ENCODE measurements at places on chromosomes 1 and 21.

GRCh38 chr1:223659711-223660110 lies 5.8 kb downstream of the CAPN8 start:
- DNase-seq = no peak

- DNase-seq = no peak
Observed at GRCh38 chr1:82634266-82634665, 833.5 kb downstream of the ADGRL2 start.

- no peak for DNase-seq
Observed at GRCh38 chr1:185409763-185410528, 92.9 kb upstream of the IVNS1ABP start.

DNA sequence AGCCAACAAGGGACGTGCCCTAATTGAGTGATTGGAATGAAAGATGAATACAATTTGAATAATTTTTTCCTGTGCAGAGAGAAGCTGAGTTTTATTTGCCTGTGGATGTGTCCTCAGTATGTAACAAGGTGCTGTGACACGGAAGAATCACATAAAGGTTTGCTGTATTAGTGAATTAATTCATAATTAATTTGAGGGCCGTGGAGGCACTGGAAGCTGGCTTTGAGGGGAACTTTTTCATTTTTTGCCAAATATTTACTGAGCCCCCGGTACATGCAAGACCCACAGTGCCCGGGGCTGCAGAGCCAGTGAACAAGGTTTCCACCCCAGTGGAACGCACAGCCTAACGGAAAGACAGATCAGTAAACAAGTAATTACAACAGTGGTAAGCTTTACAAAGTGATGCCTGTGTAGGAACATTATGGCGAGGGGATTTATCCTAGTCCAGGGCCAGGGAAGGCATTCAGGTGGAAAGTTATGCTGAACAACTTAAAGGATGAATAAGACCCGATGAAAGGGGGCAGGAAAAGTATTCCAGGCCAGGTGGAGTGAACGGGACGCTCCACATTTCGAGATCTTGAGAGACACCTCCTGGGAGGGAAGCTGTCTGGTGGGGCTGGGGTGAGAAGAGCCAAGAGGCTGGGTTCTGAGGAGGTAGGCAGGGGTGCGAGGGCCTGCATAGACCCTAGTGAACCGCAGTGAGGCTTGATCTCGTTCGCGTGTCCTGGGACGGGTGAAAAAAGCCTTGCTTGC lies 773 bp upstream of the RCC2 start:
- DNase-seq = no peak

DNA sequence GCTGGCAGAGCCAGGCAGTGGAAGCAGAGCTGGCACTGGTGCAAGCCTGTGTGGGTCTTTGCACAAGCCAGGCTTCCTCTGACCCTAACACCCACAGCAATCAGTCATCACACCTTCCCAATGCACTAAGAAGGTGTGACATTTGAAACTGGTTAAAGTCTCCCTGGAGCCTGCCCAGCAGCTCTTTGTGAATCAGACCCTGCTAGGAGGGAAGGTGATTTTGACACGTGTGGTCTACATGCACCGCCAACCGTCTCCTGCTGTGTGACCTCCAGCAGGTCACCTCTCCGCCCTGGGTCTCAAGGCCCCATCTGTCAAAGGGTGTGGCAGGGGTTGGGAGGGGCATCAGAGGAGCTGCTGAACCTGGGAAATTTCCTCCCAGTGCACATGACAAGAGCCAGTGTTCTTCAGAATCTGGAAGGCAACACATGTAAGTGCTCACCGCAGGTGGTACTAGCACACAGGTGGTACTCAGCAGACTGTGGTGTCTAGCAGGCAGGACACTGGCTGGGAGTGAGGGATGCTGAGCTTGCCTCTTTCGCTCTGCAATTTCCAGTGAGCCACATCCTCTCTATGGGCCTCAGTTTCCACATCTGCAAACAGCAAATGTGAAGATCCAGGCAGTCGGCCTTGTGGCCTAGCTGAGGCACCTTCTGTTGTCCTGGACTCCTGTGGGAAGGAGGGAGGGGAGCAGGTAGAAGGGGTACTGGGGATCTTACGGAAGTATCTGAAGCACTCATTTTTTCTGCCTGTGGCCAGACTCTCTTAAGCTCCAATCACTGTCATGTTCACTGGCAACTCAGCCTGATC lies 123.2 kb downstream of the DMRTB1 start:
- DNase-seq = no peak

DNA sequence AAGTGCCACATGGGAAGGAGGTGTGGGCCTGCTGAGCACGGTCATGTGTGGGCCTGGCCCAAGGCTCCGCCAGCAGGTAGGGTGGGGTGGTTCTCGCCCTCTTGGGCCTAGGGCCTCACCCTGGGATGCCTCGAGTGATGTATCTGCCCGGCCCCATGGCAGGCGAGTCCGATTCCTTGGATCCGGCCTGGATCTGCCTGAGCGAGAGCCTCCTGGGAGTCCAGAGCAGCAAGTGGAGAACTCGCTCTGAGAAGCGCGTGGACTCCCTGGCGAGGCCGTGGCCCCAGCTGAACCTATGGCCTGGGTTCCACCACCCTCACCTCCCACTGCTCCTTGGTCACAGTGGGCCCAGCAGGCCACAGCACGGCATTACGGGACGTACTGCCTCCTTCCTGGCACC lies 8.2 kb upstream of the TTC34 start:
- DNase-seq = no peak

GRCh38 chr1:197312163-197312562 lies 44.1 kb downstream of the CRB1 start:
- DNase-seq = no peak

DNA sequence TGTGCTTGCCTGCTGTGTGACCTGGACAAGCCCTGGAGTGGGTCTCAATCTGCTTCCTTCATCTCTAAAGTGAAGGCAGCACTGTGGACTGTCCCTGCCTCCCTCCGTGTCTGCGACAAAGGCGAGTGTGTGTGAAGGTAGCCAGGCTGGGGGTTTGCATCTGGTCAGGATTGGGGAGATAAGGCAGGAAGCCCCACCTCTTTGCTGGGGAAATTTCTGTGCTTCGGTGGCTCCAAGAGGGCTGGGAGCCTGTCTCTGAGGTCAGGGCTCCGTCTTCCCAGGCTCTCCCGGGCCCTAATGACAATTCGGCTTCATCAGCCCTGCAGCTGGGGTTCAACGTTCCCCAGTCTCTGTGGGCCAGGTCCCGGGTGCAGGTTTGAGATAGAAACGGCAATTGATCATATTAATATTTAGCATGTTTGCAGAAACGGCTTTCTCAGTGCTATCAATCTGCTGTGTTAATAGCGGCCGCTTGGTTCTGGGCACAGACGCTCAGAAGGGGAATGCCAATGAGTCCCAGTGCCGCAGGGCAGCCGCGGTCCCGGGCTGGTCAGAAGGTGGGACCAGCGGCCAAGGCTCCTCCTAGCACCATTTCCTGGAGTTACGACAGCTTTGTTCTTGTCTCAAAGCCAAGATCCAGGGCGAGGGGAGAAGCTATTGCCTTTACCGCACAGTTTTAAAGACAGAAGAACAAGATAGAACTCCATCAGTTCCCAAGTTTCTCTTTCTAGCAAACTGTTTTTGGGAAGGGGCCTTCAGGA lies 105.7 kb downstream of the PRDM16 start:
- no peak for DNase-seq

DNA sequence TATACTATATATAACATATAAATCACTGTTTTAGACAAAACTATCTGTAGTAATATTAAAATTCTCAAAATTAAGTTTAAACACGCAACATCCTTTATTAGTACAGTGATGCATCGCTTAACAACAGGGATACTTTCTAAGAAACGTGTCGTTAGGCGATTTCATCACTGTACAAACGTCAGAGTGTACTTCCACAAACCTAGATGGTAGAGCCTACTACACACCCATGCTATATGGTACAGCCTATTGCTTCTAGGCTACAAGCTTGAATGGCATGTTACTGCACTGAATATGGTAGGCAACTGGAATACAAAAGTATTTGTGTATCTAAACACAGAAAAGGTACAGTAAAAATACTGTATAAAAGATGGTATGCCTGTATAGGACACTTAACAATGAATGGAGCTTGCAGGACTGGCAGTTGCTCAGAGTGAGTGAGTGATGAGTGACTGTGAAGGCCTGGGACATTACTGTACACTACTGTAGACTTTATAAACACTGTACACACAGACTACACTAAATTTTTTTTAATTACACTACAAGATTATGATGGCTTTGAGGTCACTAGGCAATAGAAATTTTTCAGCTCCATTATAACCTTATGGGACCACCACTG lies 10.5 kb downstream of the FOXJ3 start:
- no peak for DNase-seq

GRCh38 chr1:38126970-38127369 lies 80.4 kb upstream of the POU3F1 start:
- no peak for DNase-seq

- no peak for DNase-seq
Observed at GRCh38 chr1:9093581-9093980, 24.1 kb upstream of the SLC2A5 start.

DNA sequence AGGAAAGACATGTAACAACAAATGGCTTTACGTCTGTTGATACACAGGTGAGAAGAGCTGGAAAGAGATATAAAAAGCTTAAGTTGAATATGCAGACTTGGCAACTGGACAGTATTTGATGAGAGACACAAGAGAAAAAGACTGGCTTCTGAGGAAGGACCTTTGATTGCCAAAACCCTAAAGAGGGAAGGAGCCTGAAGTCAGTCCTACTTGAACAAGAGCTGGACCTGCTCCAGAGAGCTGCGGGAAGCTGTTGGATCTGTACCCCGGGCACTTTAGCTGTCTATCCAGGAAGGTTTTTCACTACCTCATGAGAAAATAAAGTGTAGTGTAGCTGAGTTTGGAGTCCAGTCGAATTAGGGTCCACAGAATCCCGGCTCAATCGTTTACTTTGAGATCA lies 25.3 kb upstream of the LRRC8B start:
- DNase-seq = no peak

- no peak for DNase-seq
Observed at GRCh38 chr1:119984771-119985170, 84.7 kb downstream of the NOTCH2 start.

GRCh38 chr1:55974714-55975441 lies 604.5 kb downstream of the PLPP3 start:
- DNase-seq = no peak

GRCh38 chr1:31782421-31783410 lies 18.6 kb upstream of the ADGRB2 start:
- DNase-seq = no peak

DNA sequence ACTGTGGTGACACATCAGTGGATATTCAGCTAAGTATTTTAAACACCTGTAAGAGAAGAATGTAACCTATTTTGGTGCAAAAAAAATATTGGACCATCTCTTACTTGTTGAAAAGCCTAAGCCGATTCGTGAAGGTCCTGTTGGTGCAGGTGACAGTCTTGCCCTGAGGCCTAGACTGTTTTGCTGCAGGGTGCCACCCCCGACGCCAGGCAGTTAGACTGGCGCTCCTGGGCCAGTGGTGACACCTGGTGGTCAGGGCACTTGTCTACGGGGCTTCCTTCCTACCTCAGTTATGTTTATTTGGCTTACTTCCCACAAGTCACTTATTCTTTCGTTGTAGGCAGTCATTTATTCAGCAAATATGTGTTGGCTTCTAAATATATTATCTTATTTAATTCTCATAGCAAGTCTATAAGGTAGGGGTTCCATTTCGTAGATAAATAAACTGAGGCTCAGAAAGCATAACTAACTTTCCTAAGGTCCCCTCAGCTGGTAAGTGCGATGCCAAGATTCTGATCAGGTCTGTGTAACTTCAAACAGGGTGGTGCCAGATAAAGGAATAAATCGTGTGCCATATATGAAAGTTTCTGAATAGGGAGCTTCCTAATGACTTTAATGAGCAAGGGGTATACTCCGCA lies 1.9 kb downstream of the EEIG2 start:
- no peak for DNase-seq

DNA sequence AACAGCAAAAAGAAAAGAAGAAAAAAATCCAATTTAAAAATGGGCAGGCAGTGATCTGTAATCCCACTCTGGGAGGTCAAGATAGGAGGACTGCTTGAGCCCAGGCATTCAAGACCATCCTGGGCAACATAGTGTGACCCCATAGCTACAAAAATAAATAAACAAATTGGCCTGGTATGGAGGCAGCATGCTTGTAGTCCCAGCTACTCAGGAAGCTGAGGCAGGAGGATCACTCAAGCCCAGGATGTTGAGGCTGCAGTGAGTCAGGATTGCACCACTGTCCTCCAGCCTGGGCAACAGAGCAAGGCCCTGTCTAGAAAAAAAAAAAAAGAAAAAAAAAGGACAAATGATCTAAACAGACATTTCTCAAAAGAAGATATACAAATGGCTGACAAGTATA lies 99.6 kb downstream of the EIF4G3 start:
- no peak for DNase-seq

DNA sequence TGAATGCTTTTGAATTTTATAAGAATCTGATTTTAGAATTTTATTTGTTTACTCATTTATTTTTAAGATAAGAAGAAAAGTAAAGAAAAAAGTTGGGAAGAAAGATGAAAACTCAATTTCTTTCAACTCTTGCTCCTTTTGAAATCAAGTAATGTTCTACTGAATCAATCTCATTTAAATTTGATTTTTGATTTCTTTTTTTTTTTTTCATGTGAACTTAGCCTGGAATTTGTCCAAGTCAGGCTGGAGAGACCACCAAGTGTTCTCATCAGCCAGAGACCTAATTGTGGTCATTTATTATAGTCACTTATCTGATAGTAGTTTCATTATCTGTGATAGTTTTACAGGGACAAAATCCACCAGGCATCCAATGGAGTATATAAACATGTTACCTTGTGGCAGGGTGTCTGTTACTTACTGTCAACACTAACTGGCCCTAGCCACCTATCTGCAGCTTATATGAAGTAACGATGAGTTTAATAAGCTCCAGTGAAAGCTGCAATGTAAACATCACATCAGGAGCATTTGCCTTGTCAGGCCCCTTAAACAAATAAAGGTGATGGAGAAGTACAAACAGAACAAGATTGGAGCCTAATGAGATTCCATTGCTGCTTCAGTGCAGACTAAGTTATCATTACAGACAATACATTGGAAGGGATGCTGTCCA lies 39.2 kb downstream of the HLX start:
- DNase-seq = no peak

GRCh38 chr1:202578565-202578964 lies 131.7 kb downstream of the SYT2 start:
- no peak for DNase-seq

GRCh38 chr1:218380125-218380977 lies 35.2 kb downstream of the TGFB2 start:
- no peak for DNase-seq

GRCh38 chr1:57262472-57262871 lies 161.4 kb downstream of the DAB1 start:
- DNase-seq = no peak

DNA sequence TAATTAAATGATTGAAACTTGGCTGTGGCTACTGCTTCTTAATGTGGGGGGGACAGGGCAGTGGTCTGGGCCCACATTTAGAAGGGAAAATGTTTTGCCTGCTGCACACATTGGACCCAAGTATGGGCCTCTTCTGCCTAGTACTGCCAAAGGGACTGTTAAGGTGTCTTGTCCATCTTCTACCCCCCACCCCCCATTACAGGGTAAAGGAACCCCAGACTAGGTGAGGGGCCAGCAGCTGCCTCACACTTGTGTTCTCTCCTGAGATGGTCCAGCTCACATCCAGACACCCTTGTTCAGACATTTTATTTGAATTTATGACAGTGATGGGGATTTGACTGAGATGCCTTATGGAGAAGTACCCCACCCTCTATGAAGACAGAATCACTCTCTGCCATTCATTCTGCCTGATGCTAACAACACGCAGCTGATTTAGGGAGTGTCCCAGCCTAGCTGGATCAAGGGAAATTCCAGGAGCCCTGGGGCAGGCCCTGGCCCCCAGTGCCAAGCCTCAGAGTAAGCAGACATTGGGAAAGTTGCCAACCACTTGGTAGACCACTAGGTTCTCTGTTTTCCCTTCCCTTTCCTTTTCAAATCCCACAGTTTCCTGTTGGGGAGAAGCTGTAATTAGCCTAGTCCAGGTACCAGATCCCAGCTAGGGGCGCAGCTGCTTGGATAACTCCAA lies 42.1 kb downstream of the YARS1 start:
- no peak for DNase-seq

Measured in cortex of kidney (tissue), 1 donor.